ENCODE measurements at places on chromosomes 7 and 10.

- DNase-seq, result no peak
These were observed 112.8 kb upstream of the AHR start for GRCh38 chr7:17185690-17186070.

DNA sequence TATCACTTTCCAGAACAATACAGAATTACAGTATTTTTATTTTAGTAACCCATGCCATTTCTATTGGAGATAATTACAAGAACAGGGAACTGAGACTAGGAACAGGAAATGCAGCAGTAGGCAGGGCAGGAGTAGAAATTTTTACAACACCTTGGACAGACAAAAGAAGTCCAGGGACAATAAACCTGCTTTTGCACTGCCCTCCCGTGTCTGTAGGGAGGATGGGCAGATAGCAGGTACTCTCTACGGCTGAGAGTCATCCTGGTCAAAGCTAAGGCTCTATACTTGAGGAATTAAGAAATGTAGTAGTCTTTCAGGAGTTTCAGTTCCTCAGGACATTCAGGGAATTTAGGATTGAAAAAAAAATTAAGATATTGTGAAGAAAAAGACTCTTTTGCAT, 63.4 kb downstream of the VAX1 start:
- no peak for DNase-seq

- DNase-seq, result no peak
These were observed 8.6 kb upstream of the RFC2 start for GRCh38 chr7:74262639-74263398.

DNA sequence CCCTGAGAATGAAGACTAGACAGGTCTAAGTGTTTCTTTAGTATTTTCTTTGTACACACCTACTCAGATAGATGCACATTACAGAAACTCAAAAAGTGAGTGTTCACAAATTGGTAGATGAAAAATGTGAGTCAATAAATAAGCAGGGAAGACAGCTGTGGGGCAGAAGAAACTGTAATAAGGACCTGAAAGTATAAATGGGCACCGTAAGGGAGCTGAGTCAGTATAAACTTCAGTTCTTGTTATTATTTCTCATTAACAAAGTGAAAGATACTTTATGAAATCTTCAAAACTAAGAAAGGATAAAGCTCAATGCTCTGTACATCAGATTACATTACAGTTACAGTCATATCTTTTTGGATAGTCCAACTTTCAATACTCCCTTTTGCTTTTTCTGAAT, 2.5 kb downstream of the MTPN start:
- no peak for DNase-seq

DNA sequence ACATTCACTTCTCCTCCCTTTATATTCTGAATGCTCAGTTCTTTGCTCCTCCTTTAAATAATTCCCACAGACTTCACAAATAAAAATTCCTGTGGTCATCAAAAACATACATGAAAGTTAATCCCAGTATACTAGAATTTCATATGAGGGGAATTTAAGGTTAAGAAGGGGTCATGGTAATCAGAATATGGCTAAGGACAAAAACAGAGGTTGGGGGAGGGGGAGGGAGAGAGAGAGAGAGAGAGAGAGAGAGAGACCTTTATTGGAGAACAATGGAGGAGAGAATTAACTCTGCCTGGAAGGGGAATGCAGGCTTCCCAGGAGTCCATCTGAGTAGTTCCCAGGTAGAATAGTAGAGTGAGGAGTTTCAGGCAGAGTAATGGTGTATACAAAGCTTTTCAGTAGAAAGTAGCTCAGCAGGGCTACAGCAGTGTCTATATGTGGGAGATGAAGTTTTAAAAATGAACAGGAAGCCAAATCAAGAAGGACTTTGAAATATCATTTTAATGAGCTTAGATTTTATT, 5.2 kb upstream of the CUBN start:
- DNase-seq, result no peak
